HCT116 (cell line): ENCODE measurements at places on chromosomes 5 and 9. TPM values are rescaled to one million over a fixed set of nuclear protein-coding genes. Genes with fewer than 3 reads are reported as not detected.

- no peak overlapping the region for H3K4me3 ChIP-seq
- no peaks in the 10 kb centered on the region for H3K4me1 ChIP-seq
- no peak for DNase-seq
- H3K36me3 ChIP-seq, result no peaks in the 10 kb centered on the region
Observed at GRCh38 chr5:169544264-169544950, 39.2 kb upstream of the SPDL1 start.

- H3K4me3 ChIP-seq, result no peak overlapping the region
- H3K27me3 ChIP-seq, result no peaks in the 10 kb centered on the region
- H3K4me1 ChIP-seq, result no peaks in the 10 kb centered on the region
Observed at GRCh38 chr5:96788112-96788749, 19.5 kb downstream of the ERAP1 start.

DNA sequence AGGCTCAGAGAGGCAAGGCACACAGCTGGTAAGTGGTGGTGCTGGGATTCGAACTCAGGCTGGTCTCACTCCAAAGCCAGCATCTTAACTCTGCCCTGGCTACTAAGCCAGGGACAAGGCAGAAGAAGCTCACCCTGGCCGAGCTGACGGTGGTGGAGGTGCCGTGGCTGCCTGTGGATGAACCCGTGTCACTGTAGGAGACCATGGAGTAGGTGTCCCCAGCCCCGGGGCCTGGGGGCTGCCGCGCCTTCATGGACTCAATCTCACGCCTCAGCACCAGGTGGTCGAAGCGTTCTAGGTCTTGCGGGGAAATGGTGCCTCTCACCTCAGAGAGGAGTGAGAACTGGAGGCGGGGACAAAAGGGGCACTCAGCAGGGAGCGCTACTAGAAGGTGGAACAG is 35.4 kb upstream of the AKNA start:
- no peaks in the 10 kb centered on the region for H3K4me1 ChIP-seq
- H3K27ac ChIP-seq, result no peak overlapping the region
- H3K27me3 ChIP-seq, result no peaks in the 10 kb centered on the region

DNA sequence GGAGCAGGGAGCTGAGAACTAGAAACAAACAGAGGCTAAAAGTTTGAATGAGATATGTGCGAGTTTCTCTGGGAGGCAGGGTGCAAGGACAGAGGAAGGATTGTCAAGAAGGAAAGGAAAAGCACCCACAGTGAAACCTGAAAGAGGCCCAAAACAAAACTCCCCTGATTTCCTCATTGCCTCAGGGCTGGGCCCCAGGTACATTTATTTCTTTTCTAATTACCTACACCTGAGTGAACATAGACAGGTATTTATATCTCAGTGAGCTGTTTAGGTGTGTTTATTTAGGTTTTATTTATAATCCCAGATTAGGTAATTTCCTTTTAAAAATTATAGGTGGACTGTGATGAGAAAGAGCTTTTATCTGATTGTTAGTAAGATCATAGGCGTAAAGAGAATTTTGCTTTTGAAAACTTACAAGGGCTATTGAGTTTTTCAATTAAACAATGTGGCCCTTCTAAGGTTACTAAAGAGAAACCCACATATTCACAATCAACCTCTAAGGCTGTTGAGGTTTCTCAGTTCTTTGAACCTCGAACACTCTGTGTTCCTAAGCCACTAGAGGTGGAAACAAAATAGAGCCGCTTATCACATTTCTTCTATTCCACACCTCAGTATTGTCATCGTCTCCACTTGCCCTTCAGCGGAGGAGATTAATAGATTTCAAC is 344.8 kb downstream of the ZNF608 start:
- no peak overlapping the region for H3K4me3 ChIP-seq
- H3K4me1 ChIP-seq, result no peaks in the 10 kb centered on the region; the same call in none of the 2 replicates
- peak overlapping the region; percentile 59 for H3K27ac ChIP-seq

GRCh38 chr9:27393054-27393846 is 96.3 kb upstream of the EQTN start:
- no peaks in the 10 kb centered on the region for H3K36me3 ChIP-seq
- H3K4me1 ChIP-seq, result peaks cover 5% of the 10 kb centered on the region
- no peak overlapping the region for H3K4me3 ChIP-seq
- DNase-seq, result no peak
- H3K27me3 ChIP-seq, result peaks cover 35% of the 10 kb centered on the region; the same call in 1 of the 2 replicates

GRCh38 chr9:107963246-107963645 is 473.7 kb upstream of the KLF4 start:
- DNase-seq, result no peak
- H3K36me3 ChIP-seq, result no peaks in the 10 kb centered on the region
- H3K27ac ChIP-seq, result no peak overlapping the region
- H3K4me1 ChIP-seq, result no peaks in the 10 kb centered on the region
- no peak overlapping the region for H3K4me3 ChIP-seq

DNA sequence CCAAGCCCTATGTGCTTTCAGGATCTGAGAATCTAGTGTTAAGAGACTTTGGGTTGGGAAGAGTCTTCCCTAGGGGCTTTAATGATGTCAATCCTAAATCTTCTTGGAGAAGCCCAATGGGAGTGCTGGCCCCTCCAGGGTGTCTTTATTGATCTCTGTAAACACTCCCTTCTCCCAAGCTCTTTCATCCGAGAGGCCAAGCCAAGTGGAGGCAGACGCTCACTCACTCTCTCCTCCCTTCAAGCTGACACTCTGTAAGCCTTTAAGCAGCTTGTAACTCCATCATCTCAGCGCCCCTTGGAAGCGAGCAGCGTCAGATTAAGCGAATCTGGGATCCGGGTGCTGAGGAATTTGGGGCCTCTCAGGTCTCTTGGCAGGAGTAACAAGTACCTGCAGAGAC is 37.7 kb downstream of the SPARC start:
- H3K4me3 ChIP-seq, result no peak overlapping the region
- no peaks in the 10 kb centered on the region for H3K27me3 ChIP-seq
- no peak for DNase-seq

- H3K27me3 ChIP-seq, result no peaks in the 10 kb centered on the region
- no peaks in the 10 kb centered on the region for H3K36me3 ChIP-seq
- H3K4me1 ChIP-seq, result no peaks in the 10 kb centered on the region
- DNase-seq, result no peak
- no peak overlapping the region for H3K4me3 ChIP-seq
Observed at GRCh38 chr5:160129841-160130240, 10.6 kb upstream of the PWWP2A start.

- H3K4me3 ChIP-seq, result no peak overlapping the region
- DNase-seq, result no peak
- no peak overlapping the region for H3K27ac ChIP-seq
- H3K36me3 ChIP-seq, result no peaks in the 10 kb centered on the region
Observed at GRCh38 chr5:86786955-86787354, 169.2 kb downstream of the COX7C start.

DNA sequence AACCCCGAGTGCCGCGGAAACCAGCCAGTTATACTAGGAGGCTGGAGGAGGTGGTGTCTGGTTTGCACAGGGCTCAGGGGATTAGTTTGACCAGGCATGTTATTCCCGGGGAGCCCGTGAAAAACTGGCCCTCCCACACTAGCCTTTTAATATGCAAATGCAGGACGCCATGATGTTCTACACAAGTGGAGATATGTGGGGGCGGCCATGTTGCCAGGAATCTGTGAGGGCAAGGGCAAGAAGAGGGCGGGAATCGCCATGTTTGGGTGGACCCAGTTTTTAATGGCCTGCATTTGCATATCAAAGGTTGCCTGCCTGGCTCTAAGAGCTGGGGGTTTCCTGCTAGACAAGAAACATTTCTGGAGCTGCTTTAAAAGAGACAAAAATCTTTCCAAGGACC is 940.7 kb downstream of the CDH18 start:
- H3K27me3 ChIP-seq, result no peaks in the 10 kb centered on the region
- no peaks in the 10 kb centered on the region for H3K36me3 ChIP-seq
- H3K4me1 ChIP-seq, result no peaks in the 10 kb centered on the region
- no peak for DNase-seq
- H3K4me3 ChIP-seq, result no peak overlapping the region

GRCh38 chr5:154179846-154180710 is 10.5 kb upstream of the GALNT10 start:
- H3K4me1 ChIP-seq, result no peaks in the 10 kb centered on the region
- H3K36me3 ChIP-seq, result no peaks in the 10 kb centered on the region
- peaks cover 29% of the 10 kb centered on the region; the same call in 1 of the 2 replicates for H3K27me3 ChIP-seq
- peak; percentile 40 for DNase-seq

DNA sequence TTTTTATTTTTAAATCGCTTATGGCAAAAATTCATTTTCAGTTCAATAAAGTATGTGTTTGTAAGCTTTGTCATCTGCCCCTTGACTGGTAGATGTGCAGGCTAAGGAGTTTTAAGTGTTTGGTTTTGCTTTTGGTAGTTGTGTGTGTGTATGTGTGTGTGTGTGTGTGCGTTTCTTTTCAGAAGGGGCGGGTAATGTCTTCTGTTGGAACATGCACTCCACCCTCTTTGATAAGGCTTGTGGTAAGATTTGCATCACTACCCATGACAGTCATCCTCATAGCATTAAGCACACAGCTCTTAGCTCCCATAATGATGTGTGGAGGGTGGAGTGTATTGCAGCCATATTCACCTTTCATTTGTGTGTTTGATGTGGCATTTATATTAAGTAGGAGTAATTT is 92.1 kb upstream of the FSD1L start:
- no peak overlapping the region for H3K27ac ChIP-seq
- H3K27me3 ChIP-seq, result no peaks in the 10 kb centered on the region
- no peaks in the 10 kb centered on the region for H3K4me1 ChIP-seq
- H3K4me3 ChIP-seq, result no peak overlapping the region

The EFNA5 gene
- 0.22 TPM for total RNA-seq

The OBP2B gene
- total RNA-seq, result not detected

The INSL6 gene
- not detected for total RNA-seq

The RASEF gene
- total RNA-seq, result 0.12 TPM

The SLC6A3 gene
- total RNA-seq, result not detected

The MEGF9 gene
- total RNA-seq, result 8.3 TPM
